ENCODE measurements at places on chromosomes 7 and 10.

- no peak for DNase-seq
These were observed 578 bp downstream of the ZNF713 start for GRCh38 chr7:55887821-55888247.

DNA sequence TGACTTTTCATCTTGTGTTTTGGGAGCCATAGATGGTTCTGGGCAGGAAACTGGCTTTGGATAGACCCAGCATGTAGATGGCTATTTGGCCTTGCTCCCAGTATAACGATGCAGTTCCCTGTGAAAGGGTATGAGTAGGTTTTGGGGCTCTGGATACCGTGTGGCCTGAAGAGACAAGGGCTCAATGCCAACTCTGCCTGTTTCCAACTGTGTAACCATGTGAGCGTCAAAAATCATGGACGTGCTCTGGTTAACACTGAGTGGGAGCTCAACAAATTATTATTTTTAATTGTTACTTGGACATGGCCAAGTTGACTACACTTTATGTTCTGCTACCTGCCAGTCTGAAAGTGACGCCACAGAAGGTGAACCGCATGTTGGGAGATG, 41.8 kb downstream of the EGFR start:
- DNase-seq = no peak

DNA sequence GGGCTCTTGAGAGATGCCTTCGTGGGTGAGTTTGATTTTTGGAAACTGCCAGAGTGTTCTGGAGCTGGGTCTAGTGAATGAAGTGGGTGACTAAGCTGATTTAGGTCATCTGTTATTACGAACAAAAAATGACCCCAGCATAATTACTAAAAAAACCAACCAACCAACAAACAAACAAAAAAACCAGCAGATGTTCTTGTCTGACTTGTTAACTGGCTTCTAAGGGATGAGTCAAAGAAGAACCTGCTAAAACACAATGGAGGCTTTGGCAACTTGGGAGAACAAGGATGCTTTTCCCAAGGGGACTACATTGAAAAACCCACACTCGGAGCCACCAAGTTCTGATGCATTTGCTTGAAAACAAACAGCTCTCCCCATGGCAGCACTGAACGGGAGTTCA, 11.5 kb downstream of the TACR2 start:
- no peak for DNase-seq

DNA sequence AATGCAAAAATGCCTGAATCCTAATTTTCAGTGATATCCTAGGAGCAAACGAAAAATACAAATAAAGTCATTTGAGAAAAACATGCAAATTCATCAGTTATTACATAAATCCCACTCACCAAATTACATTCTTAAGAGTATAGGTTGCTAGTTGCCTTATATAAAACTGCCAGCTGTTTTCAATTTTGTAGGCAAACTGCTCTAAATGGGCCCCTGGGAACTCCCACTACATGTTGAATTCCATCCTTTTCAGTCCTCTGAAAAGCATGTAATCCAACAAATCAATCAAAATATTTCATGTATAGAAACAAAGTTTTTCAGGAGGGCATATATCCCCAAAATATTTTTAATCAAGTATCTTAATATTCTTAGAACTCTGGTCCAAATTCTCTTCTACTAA, 2.1 kb upstream of the JMJD1C start:
- no peak for DNase-seq

GRCh38 chr7:84462259-84462658, 267.7 kb upstream of the SEMA3A start:
- no peak for DNase-seq

DNA sequence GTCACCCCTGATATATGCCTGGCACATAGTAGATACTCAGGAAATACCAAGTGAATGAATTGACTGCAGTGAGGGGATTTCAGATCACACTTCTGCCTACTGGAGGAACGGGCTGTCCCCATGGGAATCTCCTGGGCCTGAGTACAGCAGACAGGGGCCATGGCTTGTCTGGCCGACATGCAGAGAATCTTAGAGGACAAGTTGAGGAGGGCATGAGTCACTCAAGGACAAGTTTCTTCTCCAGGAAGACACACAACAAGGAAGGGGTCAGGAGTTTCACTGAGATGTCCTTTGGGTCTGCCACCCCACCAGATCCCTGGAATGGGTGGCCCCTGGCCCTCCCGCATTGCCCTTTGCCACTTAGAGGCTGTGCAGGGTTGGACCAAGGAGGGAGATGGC, 20.7 kb downstream of the PLPP4 start:
- DNase-seq = no peak

GRCh38 chr10:99123336-99123735, 112.3 kb downstream of the HPSE2 start:
- DNase-seq = no peak

DNA sequence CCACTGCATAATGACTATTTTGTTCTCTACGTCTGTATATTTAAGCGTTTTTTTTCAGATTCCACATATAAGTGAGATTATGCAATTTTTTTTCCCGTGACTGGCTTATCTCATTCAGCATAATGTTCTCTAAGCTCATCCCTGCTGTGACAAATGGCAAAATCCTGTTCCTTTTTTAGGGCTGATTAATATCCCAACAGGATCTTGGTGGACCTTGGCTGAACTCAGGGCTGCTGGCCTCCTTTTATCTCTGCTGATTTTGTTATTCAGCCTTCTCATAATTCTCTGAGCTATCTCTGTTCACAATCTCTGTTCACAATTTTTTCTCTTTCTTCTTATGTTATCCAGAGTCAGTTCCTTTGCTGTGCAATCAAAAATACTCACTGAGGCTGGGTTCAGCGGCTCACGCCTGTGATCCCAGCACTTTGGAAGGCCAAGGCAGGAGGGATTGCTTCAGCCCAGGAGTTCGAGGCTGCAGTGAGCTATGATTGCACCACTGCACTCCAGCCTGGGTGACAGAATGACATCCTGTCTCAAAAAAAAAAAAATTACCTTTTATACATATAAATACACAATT, 1035.9 kb upstream of the AUTS2 start:
- DNase-seq = no peak

DNA sequence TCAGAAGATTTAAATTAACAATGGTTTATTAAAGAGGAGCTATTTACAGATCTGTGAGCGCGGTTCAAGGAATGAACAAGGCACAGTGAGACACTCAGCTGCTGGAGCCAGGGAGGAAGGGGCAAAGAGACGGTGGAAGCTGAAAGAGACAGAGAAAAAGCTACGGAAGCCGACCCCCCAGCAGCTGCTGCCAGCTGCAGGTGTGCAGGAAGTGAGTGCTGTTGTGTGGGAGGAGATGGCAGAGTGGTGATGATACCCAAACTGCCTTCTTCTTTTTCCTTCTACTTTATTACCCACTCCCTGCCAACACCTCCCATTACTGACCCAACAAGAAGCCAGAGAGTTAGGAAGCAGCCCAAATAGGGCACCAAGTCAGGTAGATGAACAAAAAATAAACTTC, 41.9 kb upstream of the MBL2 start:
- no peak for DNase-seq

DNA sequence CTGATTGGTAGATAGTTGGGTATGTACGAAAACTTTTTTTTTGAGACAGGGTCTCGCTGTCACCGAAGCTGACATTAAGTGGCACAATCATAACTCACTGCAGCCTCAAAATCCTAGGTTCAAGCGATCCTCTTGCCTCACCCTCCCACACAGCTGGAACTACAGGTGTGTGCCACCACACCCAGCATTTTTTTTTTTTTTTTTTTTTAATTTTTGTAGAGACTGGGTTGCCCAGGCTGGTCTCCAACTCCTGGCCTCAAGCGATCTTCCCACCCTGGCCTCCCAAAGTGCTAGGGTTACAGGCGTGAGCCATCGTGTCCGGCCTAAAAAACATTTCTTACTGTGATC, 1.5 kb upstream of the LRRC27 start:
- no peak for DNase-seq

GRCh38 chr10:18449611-18450026, 201.8 kb downstream of the NSUN6 start:
- DNase-seq = no peak

DNA sequence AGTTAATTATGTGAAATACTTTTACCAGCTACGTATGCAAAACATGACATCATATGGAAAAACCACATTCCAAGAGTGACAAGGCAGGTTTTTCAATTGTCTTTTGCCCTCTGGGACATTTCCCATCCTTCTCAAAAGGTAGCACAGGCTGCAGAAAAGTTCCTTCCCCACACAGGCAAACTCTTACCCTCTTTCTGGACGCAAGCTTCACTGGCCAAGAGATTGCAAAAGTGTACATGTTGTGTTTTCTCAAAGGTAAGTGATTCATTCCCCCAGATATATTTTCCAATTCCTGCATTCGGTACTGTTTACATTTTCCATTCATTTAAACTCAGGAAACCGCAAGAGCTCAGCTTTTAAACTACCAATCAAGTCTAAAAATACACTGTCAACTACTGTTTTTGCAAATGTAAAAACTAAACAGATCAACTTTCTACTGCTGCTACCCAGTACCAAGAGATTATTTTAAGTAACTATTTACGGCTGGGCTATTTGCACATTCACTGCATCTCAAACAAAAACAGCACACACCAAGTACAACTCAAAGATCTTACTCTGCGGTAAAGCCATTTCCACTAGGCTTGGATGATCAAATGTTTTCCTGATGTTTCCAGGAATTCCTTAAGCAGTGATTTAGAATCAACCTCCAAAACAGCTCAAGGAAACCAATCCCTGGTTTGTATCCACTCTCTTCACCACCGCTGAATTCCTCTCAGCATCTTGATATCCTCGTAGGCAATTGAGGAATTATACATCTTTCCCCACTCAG, 233.6 kb upstream of the CCDC6 start:
- DNase-seq = no peak

DNA sequence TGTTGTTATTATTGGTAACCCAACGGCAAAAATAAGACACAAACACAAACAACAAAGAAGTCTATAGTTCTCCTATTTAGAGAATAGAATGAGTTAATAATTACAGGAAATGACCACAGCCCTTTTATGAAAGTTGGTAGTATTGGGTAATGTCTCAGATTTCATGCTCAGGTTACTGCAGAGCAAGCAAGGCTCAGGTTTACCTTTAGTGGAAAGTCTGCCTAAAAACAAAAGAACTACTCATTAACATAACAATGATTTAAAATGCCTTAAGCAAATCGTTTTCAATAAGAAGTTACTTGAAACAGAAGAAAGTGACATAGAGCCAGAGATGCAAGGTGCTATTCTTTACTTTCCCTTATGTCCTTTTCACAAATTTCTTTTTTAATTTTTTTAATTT, 441.2 kb downstream of the PLXDC2 start:
- DNase-seq = no peak

DNA sequence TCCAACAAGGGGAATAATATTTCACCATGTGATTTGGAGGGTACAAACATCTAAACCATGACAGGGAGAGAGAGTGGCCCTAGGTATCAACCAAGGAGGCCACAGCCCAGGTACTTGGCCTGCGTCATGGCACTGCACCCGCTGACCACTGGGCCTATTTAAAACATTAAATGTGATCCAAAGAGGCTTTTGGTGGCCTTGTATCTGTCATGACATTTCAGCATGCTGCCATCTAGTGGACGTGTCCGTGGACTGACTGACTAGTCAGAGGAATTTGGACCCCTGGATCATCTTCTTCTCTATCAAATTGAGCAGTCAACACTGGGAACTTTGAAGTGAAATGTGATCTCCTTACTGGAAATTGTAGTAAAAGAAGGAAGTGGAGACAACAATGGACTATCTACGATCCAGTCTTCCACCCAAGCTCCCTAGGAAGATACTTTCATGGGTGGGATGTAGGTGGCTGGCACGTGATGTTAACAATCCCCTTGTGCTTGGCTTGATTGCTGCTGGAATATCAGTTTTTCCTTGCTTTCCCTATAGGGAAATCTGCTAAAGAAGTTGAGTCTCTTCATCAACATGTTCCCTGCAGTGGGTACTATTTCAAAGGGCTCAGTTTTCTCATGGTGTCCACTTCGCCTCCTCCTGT, 24.6 kb upstream of the ITGA8 start:
- peak; percentile 47 for DNase-seq

DNA sequence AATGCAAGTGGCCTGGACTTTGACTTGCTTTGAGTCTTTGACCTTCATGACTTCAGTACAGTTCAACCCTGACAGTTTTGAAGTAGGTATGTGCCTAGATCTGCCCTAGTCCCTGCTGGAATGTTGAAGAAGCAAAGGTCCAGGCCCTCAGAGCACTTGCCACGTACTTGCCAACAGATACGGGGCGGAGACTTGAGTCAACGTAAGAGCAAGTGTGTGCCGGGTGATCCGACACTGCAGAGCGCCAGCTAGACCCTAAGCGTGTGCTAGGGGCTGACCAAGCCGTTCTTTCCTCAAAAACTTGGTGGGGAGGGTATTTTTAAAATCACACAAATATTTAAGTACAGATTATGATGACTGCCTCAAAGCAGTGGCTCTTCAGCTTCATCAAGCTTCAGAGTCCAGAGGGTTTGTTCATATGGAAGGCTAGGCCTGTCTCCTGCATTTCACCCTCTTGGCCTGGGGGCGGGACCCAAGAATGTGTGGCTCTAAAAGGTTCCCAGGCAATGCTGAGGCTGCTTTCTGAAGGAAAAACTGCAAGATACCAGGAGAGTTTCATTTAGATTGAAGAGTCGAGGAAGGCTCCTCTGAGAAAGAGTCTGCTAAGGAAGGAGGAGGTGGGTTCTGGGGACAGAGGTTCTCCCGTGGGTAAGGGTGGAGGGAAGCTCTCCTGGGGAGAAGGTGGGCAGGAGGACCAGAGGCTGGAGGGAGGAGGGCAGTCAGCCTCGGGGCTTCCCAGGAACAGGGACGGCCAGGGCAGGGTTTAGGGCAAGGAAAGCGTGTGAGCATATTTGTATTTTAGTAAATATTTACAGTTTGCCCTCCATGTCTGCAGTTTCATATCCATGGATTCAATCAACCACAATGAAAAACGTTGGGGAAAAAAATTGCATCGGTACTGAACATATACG, 160.3 kb downstream of the EGFR start:
- no peak for DNase-seq

DNA sequence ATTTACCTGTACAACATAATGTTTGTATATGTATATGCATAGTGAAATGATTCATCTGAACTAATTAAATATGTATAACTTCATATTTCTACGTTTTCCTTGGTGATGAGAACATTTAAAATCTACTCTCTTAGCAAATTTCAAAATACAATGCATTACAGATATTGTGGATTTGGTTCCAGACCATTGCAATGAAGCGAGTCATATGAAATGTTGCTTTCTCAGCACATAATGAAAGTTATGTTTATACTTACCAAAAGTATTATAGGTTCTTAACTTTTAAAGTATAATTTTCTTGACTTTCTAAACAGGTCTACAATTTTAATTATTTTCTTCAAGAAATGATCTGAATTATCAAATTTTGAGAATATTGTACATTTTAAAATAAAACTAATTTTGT, 189.2 kb downstream of the CSTF2T start:
- DNase-seq = no peak

GRCh38 chr7:35647171-35647574, 47.8 kb downstream of the HERPUD2 start:
- no peak for DNase-seq

DNA sequence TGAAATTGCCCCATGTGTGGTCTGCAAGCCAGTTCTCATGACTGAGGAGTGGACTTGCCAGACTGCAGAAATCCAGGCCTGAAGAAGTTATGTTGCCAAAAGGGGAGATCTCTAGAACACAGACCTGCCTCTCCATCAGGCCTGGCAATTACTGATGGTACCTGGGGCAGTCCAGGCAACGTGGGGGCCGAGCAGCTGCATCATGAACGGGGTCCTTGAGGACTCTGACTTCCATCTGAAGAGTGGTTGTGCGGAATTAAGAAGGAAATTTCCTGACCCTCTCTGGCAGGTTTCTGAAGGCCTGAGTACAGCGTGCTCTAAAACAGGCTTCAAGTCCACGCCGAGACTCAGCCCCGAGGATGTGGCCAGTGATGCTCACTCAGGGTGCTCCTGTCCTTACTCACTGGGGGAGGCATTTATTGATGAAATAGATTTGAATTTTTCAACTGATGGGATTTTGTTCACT, 30.4 kb downstream of the RAMP3 start:
- DNase-seq = no peak

Measured in GM10248 (cell line).